ENCODE measurements at places on chromosomes 2 and 18.

GRCh38 chr18:8990276-8991031, 112.0 kb upstream of the NDUFV2 start:
- no peak for DNase-seq

GRCh38 chr18:68574311-68574710, 140.6 kb downstream of the TMX3 start:
- DNase-seq, result no peak

DNA sequence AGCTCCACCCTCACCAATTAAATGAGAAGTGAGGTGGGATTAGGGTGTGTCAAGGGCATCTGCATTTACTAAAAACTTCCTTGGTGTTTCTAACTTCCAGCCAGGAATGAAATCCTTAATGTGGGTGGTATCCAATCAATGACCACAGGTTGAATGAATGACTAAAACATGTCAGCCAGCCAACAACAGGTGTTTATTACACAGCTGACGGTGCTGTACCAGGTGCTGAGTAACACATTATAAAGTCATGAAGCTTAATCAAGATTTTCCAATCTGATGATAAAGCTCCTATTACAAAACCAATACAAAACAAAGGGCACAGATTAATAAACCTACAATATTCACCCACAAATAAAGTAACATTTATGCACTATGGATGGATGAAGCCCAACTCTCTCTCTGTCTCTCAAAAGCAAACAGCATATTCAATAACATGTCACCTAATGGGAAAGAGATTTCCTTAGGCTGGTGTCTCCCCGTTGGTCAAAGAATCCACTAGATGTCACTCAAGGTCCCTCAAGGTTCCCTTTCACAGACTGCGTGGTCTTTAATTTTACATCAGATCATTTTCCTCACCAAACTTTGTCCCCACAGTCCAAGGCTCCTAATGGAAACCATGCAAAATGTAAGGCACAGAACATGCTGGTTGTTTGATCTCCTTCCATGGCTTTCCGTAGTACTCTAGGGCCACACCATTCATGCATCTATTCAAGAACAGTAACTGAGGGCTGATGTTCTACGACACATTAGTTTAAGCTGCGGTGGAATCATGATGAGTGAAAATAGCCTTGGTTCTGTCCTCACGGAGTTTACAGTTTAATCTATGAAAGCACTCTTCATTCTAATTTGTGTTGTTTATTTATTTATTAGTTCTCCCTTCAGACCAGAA, 6.4 kb upstream of the PTPN4 start:
- DNase-seq, result no peak

GRCh38 chr2:40740419-40740818, 288.5 kb upstream of the SLC8A1 start:
- no peak for DNase-seq

DNA sequence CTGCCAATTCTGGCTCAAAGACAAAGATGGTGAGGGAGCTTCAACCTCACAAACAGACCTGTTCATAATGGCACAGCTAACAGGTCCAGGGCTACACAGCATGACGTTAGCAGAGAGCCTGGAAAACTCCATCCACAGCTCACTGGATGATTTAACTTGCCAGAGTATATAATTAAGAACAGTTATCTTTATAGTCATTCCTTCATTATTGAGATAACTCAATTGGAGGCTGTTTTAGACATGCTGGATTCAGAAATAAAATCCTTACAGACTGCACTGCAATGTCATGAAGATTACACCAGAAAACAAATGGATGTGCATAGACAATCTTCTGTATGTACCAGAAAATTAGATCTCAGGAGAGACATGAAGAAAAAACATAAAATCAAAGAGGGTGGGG, 55.1 kb upstream of the LYPD1 start:
- no peak for DNase-seq

DNA sequence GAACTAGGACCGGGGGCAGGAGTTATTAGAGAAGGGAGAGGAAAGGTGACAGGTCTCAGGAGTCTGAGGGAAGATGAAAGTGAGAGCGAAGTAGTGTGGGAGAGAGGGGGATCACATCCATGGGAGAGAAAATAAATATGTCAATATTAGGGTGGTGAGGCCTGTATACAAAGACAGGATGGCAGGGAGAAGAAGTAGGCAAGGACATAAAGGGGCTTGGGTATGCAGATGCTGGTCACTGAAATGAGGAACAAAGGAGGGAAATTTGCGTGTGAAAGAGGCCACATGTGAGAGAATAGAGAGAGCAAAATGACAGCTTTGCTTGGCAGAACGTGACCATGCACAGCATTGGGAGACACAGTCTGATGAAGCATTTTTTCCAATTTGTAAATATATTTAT, 13.6 kb downstream of the METAP1D start:
- no peak for DNase-seq

GRCh38 chr18:11529081-11529480, 80.3 kb upstream of the SLC35G4 start:
- DNase-seq, result no peak

DNA sequence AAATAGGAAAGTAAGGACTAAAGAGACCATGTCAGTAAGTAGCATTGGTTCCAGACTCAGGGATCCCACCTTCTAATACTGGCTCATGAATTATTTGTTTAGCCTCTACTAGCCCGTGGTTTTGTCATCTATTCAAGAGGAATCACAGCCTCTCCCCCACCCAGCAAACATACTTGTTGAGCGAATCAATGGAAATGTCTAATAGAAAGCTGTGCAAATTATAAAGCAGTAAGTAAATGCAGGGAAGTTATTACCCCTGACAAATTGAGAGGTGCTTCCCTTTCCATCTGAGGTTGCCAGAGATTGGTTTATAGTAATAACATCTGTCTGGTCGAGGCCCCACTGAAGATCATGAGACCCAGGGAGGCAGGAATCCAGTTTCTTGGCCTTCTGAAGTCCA, 219.3 kb upstream of the OSR1 start:
- no peak for DNase-seq

GRCh38 chr18:59921384-59921891, 21.6 kb downstream of the PMAIP1 start:
- no peak for DNase-seq

DNA sequence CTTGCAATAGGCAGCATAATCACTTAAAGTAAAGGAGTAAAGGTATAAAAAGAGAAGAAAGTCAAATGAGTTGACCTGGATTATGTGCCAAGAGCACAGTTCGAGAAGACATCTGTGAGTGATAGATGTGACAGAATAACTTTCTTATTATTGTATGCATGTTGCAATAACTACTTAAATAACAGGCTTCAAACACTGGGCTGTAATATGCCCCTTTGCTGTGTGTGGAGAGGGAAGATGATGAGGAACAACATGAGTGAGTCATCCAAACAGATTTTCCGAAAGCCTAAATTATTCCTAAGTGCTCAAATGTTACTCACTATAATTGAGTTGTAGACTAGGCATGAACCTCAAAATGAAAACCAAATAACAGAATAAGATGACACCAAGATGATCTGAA, 328.1 kb downstream of the EXOC6B start:
- DNase-seq, result no peak

DNA sequence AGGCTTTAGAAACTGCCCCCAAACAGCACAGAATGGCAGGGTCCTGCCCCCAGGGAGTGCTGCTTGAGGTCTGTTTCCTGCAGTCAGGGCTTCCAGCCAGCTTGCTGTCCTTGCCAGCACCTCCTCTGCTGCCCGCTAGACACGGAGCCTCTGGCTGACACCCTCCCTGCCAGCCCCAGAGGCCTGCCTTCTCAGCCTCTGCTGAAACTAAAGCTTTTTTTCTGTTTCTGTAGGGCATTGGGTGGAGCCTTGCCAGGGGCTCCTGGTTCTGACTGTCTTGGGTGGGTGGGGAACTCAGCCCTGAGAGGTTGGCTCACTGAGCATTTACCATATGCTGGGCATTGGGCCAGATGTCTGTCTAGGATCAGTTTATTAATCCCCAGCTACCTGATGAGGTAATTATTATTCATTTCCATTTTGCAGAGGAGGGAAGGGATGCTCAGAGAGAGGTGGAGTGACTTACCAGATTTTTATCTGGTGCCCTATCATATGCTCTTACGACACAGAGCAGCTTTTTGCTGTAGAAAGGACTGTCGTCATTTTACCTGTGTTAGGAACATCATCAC, 35.4 kb downstream of the INPP4A start:
- no peak for DNase-seq

GRCh38 chr18:55743736-55744135, 155.7 kb upstream of the TCF4 start:
- DNase-seq, result no peak

DNA sequence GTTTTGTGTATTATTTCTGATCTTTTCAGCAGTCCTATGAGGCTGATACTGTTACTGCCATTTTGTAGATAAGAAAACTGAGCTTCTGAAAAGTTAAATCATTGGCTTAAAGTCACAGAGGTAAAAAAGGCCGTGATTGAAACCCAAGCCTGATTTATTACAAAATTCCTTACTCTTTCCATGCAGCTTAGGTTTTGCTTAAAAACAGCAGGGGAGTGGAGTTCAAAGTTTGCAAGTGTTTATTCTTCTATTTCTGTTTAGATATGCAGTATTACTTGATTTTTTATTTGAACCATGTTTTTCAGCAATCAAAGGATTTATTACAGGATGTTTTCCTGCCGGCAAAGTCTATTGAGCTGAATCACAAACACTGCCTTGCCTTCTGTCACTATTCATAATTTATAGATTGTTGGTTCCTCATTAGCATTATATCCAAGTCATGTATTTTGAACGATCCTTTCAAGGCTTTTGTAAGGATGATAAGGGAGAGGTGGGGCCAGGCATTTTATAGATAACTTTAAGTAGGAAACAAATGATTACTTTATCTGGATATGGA, 31.9 kb upstream of the MSTN start:
- DNase-seq, result no peak

DNA sequence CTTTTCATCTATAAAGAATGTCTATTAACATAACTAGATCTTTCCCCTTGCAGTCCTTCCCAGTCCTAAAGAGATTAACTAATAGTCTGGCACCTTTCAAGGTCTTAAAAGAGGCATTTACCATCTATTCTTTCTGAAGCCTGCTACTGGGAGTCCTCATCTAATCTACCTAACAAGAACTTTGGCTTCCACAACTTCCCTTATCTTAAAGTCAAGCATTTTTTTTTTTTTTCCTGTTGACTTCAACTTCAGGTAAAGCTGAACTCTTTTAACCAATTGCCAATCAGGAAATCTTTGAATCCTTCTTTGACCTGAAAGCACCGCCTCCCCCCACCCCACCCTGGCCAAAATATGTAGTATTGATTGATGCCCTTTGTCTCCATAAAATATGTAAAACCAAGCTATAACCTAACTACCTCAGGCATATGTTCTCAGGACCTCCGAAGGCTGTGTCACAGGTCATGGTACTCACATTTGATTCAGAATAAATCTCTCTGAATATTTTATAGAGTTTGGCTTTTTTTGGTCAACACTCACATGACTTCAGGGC, 168.6 kb downstream of the PTPRM start:
- no peak for DNase-seq

DNA sequence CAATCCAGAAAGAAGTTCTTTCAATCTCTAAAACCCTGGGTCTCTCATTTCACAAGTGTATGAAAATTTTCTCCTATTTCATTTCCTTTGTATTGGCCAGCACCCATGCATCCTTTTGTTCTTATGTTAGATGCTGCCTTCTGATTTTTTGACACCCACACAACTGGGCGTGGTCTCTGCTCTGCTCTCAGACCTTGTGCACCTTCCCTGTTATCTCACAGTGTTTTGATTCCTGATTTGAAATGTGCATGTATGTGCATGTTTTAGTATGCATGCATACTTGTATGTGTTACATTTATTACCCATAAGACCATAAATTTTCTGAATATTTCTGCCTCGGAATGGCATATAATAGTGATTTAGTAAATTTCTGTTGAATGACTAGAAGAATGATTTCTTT, 152.2 kb downstream of the CTNNA2 start:
- DNase-seq, result no peak

GRCh38 chr2:236956031-236956618, 129.6 kb upstream of the COPS8 start:
- DNase-seq, result no peak

DNA sequence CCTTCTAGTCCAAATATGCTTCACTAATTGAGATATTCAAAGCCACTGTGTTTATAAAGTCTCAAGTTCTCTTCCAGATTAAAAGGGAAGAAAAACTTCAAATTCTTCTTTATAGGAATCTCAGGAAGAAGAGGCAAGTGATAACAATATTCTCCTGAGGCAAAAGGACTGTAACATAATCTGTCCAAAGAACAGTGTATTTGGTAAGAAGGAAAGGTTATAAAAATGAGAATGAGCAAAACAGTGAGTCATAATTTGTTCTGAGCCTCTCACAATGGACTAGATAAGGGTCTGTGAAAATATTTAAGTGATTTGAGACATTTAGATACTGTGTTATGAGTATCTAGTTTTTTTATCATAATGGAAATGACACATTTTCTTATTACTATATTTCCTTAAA, 44.3 kb downstream of the SNRPD1 start:
- DNase-seq, result no peak

GRCh38 chr2:31525876-31526275, 54.9 kb downstream of the SRD5A2 start:
- no peak for DNase-seq

- no peak for DNase-seq
These were observed 29.8 kb upstream of the LDAH start for GRCh38 chr2:20852670-20853069.

- no peak for DNase-seq
These were observed 490.7 kb downstream of the NUP35 start for GRCh38 chr2:183614799-183615435.

DNA sequence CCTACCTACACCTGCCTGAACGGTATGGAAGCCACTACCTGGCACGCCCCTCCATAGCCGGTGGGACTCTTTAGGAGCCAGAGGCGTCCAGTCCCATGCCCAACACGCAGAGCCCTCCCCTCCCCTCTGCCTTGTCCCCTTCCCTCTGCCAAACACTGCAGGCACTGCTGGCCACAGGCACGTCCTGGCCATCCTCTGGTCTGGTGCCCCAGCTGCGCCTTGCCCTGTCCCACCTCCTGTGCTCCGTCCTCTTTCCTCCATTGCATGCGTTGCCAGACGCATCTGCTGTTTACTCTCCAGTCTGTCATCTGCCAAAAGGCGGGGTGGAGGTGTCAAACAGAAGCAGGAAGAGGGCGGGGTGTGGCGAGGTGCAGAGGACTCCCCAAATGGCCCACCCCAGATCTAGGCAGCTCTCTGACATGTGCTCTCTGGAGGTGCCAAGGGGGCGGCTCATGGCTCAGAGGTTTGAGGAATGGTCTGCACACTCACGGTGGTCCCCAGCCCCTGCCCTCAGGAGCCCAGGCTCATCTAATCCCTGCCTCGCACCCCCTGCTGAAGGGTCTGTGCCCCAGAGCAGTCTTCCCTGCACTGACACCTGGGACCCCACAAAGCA, 45.1 kb downstream of the HS6ST1 start:
- DNase-seq, result no peak

GRCh38 chr2:233094614-233095013, 34.5 kb downstream of the INPP5D start:
- no peak for DNase-seq

DNA sequence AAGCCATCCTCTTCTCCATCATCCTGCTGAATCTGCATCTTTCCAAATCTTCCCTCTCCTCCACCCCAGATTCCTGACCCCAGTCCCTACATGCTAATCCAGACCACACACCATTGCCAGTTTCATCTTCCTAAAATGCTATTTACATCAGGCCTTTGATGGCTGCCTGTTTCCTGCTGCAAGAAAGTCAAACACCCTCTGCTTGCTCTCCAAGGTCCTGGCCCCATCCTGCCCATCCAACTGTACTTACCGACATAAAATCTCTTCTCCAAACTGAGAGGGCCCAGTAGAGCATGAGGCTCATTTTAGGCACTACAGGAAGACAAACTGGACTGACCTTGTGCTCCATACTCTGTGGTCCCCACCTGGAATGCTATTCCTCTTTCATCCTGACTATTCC, 19.0 kb downstream of the ALK start:
- DNase-seq, result no peak

GRCh38 chr18:23498117-23498516, 5.2 kb upstream of the RMC1 start:
- no peak for DNase-seq
